SJSA1 (cell line): ENCODE measurements at places on chromosomes 7 and 10. TPM values are rescaled to one million over a fixed set of nuclear protein-coding genes. Genes with fewer than 3 reads are reported as not detected.

DNA sequence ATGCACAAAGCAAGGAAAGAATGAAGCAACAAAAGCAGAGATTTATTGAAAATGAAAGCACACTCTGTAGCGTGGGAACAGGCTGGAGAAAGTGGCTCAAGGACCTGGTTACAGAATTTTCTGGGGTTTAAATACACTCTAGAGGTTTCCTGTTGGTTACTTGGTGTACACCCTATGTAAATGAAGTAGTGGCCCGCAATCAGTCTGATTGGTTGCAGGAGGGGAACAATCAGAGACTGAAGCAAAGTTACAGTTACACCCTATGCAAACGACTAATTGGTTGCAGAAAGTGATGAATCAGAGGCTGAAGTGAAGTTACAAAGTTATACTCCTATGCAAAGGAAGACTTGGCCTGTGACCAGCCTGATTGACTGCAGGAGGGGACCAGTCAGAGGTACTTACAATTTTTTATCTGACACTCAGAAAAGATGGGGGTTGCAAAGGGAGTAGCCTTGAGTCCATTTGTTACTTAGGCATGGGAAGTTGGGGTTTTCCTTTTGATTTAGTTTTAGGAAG lies 3.6 kb upstream of the MTPN start:
- peak overlapping the region; percentile 18 for H3K4me3 ChIP-seq
- peaks cover 51% of the 10 kb centered on the region for H3K4me1 ChIP-seq
- peaks cover 8% of the 10 kb centered on the region for H3K36me3 ChIP-seq
- DNase-seq: peak; percentile 79

- H3K4me1 ChIP-seq: no peaks in the 10 kb centered on the region
- DNase-seq: no peak
- peaks cover 2% of the 10 kb centered on the region; the same call in 1 of the 2 replicates for H3K27me3 ChIP-seq
- no peak overlapping the region for H3K27ac ChIP-seq
- no peaks in the 10 kb centered on the region for H3K36me3 ChIP-seq
Observed at GRCh38 chr7:91324663-91325062, 60.4 kb downstream of the FZD1 start.

- no peak for DNase-seq
- H3K27me3 ChIP-seq: peaks cover 7% of the 10 kb centered on the region; the same call in 1 of the 2 replicates
- H3K4me1 ChIP-seq: no peaks in the 10 kb centered on the region
- H3K27ac ChIP-seq: no peak overlapping the region
Observed at GRCh38 chr10:91713461-91714072, 80.7 kb upstream of the PPP1R3C start.

- peaks cover 20% of the 10 kb centered on the region for H3K27me3 ChIP-seq
- no peak overlapping the region for H3K4me3 ChIP-seq
- DNase-seq: no peak
- H3K27ac ChIP-seq: no peak overlapping the region
Observed at GRCh38 chr10:14179251-14179650, 151.5 kb downstream of the FRMD4A start.

DNA sequence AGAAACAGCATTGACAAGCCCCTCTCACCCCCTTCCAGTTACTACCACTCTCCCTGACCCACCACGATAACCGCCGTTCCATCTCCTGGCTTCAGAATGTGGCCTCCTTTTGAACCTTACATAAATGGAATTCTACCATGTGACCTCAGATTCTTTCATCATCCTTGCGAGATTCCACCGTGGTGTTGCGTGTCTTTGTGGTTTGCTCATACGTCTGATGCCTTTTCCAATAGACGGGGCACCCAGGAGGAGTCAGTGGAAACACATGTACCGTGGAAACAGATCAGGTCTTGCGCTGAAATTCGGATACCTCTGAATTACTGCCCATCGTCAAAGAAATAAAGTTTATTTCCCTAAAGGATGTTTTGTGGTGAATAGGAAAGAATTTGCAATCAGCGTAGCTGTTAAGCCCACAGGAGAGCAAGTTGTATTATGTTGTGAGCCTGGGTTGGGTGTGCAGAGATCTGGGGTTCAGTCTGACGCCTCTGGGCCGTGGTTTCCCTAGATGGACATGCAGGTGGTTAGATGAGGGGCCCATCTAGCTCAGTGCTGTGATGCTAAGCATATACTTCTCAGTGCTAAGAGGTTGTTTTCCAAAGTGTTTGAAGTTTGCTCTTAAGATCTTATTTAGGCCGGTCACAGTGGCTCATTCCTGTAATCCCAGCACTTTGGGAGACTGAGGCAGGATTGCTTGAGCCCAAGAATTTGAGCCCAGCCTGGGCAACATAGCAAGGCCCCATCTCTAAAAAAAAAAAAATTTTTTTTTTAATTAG lies 29.1 kb downstream of the GTF2IRD1 start:
- H3K27me3 ChIP-seq: no peaks in the 10 kb centered on the region
- peaks cover 65% of the 10 kb centered on the region for H3K4me1 ChIP-seq
- H3K36me3 ChIP-seq: peaks cover 2% of the 10 kb centered on the region; the same call in 1 of the 2 replicates
- H3K27ac ChIP-seq: peak overlapping the region; percentile 63

- no peak for DNase-seq
- H3K27me3 ChIP-seq: no peaks in the 10 kb centered on the region
- H3K27ac ChIP-seq: no peak overlapping the region
- no peaks in the 10 kb centered on the region for H3K4me1 ChIP-seq
Observed at GRCh38 chr7:105678811-105679495, 97.7 kb upstream of the EFCAB10 start.

Gene TBX20
- total RNA-seq: 3.2 and 5.1 TPM in 2 replicates

DNA sequence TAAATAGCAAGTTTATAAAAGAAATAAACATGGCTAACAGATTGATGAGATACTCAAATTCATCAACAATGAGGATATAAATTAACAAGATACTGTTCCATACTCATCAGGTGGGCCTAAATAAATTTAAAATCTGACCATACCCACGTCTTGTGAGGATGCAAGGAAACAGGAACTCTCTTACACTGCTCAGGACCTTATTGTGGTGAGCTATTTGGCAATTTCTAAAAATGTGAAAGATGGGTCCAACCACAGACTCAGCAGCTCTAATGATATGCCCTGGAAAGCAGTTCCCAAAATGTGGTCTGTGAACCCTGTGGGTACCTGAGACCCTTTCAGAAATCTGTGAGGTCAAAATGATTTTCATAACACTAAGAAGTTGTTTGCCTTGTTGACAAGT lies 21.5 kb downstream of the RPP38 start:
- no peak overlapping the region for H3K27ac ChIP-seq
- peaks cover 83% of the 10 kb centered on the region for H3K36me3 ChIP-seq
- no peaks in the 10 kb centered on the region for H3K27me3 ChIP-seq

- no peak overlapping the region for H3K4me3 ChIP-seq
- no peaks in the 10 kb centered on the region for H3K27me3 ChIP-seq
- peaks cover 22% of the 10 kb centered on the region for H3K36me3 ChIP-seq
- no peak overlapping the region for H3K27ac ChIP-seq
- no peak for DNase-seq
Observed at GRCh38 chr10:114131094-114131493, 42.9 kb downstream of the CCDC186 start.
